ENCODE measurements at places on chromosomes 6 and 20.

- no peak for DNase-seq
These were observed 45.0 kb downstream of the IYD start for GRCh38 chr6:150413781-150414281.

DNA sequence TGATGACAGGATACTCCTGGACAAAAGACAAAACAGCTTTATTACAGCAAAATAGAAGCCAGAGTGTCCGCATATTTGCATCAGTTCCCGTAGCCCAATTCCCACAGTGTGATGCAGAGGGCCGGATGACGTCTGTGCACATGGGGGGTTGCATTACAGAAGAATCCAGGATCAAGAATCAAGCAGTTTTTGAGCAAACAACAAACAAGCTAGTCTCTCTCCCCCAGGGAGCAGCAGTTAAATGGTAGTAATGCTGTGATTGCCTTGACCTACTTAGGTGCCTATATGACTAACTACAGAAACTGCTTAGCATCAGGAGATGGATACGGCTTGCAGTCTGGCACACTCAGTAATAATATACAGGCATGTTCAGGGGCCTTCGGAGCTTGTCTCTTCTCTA lies 3.2 kb upstream of the SDHAF4 start:
- DNase-seq, result no peak

DNA sequence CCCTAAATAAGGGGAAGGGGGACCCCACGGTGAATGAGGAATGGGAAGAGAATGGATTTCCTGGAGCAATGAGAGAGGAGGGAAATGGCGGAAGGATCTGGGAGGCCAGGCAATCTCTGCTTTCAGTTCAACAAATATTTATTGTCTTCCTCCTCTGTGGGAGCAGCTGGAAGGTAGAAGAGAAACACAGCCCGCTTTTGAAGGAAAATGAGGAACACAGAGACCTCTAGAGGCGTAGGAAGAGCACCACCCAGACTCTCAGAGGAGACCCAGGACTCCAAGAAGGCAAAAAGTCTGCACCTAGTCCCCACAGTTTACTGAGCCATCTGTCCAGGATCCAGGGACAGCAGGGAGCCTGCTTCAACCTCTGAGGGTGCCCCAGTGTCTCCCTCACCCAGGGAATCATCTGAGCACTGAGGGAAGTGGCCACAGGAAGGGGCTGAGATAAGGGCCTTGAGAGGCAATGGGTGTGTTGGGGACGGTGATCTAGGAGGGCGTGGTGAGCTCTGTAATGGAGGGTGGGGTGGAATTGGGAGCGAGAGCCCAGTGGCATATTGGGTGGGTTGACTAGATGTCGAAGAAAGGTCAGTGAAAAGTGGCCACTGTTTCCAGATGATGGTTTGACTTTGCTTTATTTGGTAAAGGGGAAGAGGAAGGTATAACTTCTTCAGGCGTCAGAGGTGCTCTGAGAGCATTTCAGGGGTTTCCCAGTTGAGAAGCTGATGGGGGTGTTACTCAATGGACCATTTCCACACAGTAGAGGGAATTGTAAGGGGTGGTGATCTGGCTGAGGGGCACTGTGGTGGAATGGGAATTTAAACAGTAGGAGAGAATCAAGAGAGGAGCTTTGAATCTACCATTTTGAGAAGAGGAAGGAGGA lies 610 bp downstream of the PSORS1C1 start:
- DNase-seq, result no peak

DNA sequence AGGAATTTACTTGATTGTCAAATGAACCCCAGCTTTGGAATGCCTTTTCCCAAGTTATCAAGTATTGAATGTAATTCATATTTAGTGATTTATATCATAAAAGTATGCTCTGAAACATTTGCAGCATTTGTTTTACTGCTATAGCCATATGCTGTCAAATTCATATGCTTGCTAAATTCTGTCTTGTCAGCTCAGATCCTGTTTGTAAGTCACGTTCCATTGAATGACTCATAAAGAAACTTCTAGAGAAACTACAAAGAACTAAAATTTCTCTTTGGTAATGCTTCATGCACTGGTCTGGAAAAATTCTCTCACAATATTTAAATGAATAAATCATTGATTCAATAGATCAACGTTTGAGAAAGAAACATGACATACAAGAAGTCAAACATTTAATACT lies 445.9 kb downstream of the PHF3 start:
- no peak for DNase-seq

DNA sequence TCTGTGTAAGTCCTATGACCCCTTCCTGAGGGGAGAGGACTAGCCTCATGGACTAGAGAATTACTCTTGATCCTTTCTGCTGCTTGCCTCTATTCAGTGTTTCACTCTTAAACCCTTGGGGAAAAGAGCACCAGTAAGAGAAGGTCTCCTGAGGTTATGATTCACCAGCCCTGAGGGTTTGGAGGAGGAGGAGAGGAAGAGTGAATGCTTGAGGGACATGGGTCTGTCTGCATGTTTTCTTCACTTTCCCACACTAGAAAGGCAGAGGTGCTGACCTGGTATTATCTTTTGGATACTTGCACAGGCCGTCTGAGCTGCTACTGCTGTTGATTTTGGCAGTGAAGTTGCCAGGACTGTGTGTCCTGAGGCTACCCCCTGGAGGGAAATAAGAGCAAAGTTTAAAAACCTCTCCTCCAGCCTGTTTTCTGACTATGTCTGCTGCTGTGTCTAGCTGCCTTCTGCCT lies 78.3 kb downstream of the CD109 start:
- DNase-seq, result no peak

- DNase-seq, result no peak
These were observed 139.2 kb downstream of the AHI1 start for GRCh38 chr6:135358251-135358821.
